ENCODE measurements at places on chromosomes 11 and 22.

DNA sequence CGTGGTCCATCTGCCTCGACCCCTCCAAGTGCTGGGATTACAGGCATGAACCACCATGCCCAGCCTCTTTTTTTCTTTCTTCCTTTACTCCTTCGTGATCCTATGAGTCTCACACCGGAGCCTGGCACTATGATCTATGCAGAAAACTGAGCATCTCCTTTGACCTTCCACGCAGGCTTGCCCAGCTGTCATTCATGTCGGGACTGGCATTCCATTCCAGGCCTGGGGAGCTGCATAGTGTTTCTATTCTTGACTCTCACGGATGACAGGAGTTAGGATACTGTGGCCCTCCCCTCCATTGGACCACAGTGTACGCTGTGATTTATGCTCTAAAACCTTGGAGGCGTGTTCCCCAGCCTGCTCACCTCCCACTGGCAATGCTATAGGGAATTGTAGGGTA, 611.8 kb downstream of the BRD1 start:
- DNase-seq = no peak

GRCh38 chr11:60242740-60243239, at the start of gene MS4A4E:
Gene MS4A4E (minus strand): TSS chr11:60243137. CDS start chr11:60230055, 13,082 bp downstream.
- DNase-seq = no peak

DNA sequence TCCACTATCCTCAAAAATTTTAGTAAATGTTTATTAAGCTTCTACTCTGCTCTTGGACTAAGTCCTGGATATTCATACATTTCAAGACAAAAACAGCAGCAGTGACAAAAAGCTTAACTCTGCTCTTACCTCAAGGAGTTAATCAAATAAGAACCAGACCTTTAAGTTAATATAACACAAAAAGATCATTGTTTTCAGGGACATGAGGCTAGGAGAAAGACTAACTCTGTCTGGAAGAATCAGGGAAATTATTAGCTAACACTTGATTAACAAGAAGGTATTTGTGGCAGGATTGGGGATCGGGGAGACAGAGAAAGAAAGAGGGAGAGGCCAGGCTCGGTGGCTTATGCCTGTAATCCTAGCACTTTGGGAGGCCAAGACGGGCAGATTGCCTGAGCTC, 74.4 kb downstream of the PPP2R1B start:
- DNase-seq = no peak

DNA sequence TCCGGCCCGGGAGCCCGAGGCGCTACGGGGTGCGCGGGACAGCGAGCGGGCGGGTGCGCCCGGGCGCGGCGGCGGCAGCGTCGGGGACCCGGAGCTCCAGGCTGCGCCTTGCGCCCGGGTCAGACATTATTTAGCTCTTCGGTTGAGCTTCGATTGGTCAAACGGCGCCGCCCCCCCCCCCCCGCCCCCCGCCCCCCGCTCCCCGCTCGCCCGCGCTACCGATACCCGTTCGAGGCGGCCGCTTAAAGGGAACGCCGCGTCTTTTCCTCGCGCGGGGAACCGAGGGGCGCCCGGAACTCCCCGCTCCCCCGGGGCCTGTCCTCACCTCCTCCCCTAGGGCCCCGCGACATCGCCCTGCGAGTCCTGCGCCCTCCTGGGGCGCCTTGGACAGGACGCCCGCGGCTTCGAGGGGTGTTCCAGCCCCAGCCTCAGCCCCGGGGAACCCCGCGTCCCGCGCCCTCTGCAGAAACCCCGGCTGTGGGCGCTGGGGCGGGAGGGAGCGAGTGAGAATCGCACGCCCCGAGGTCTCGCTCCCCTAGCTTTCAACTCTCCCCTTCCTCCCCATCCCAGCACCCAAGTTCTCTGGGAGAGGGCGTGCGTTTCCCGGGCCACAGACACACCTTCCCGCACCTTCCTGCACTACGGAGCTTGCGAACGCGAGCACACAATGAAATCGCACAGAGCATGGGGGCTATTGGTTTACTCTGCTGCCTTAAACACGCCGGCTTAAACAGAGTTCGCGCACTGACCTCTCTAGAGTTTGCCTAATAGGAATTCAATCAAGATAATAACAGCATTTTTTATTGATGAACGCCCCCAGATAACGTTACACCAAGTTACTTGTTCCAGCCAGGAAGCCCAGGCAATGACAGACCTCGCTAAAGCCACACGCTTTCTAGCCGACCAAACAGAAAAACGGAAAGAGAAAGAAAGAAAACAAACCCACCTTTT, at the start of gene BDNF:
Gene BDNF, minus strand, starts transcription at position 105 of the 951 bp plus-strand sequence. CDS start 41,891 bp downstream, outside the sequence.
- DNase-seq = no peak

DNA sequence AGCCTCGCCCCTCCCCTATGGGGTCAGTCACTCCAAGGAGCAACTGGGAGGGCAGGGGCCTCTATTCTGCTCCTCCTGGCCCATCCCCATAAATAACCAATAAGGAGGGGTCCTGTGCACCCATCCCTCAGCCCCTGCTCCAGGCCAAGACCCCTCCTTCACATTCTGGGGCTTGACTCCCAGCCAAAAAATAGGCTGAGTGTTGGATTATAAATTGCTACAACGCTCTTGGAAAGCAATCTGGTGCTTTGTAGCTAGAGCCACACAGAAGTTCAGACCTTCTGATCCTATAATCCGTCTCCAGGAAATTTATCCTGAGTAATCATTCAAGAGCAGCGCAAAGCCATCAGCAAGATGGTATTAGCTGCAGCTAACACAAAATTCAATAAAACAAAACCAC, 42.5 kb downstream of the ABCC8 start:
- no peak for DNase-seq

- DNase-seq = no peak
Observed at GRCh38 chr11:43983221-43983810, 40.9 kb downstream of the C11orf96 start.

DNA sequence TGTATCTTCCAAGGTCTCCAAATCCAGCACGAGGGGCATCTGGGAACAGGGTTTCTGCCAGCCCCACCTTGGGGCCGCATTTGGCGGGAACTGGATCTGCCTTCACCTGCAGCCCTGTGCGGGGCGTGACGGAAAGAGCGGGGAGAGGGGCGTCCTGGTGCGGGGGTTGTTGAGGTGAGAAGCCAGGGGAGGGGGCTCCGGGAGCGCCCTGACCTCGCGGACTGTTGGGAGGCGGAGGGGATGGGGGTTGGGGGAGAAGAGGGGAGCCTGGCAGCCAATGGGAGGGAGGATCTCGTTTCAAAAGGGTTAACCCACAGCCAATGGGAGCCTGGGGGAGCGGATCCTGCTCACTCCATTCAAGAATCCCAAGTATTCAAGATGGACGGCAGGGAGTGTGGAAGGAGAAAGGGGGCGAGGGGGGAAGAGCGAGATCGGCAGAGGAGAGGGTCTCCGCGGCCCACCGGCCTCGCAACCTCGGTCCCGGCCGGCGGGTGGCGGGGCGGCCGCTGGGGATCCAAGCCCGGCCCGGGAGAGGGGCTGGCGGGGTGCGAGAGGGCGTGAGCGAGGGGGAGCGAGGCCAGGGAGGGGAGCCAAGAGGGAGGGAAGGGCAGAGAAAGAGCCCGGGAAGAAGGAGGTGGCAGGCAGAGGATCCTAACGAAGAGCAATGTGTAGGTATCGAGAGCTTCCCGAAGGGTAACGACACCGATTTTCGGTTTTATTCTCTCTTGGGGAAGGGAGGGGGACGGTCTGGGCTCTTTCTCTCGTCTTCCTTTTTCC, 11.5 kb downstream of the YPEL4 start:
- no peak for DNase-seq

GRCh38 chr11:125496529-125496857, 428 bp upstream of the FEZ1 start:
- DNase-seq = no peak

DNA sequence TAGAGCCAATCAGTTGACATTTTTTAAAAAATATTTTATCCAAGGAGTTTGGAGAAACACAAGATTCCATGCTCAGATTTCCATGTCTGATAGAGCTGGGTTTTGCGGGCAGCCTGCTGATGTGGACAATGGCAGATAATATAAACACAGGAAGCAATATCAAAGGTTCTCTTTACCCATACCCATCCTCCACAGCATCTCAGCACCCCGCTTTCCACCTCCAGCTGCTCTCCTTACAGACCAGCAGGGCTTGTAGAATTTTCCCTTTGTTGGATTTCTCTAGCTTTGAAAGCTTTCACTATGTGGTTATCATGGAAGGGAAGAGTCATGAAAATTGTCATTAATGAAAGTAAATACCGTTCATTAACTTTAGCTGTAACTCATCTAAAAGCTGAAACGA, 746.4 kb downstream of the OPCML start:
- DNase-seq = no peak

- no peak for DNase-seq
Observed at GRCh38 chr22:38320605-38321402, 3.6 kb upstream of the CSNK1E start.

- DNase-seq = no peak
Observed at GRCh38 chr22:27466229-27466628, 335.3 kb downstream of the MN1 start.

DNA sequence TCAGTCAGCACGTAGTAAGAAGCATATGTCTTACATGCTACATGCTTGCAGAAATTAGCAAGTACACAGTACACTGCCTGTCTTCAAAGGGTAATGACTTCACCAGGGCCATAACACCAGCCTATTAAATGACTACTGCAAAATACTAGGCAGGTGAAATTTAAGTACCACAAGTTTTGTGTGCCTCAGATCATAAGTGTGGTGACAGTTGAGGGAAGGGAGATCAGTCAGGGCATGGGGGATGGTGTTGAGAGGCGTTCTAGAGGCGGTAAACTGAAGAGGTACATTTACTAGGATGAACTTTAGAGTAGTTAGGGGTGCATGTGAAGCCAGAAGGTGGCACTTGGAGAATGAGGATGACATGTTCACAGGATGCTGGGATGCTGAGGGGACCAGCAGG, 22.0 kb downstream of the AMOTL1 start:
- no peak for DNase-seq

GRCh38 chr11:64768300-64768694, 8.5 kb upstream of the PYGM start:
- DNase-seq = no peak

- no peak for DNase-seq
Observed at GRCh38 chr11:95516786-95517185, 272.8 kb downstream of the FAM76B start.

DNA sequence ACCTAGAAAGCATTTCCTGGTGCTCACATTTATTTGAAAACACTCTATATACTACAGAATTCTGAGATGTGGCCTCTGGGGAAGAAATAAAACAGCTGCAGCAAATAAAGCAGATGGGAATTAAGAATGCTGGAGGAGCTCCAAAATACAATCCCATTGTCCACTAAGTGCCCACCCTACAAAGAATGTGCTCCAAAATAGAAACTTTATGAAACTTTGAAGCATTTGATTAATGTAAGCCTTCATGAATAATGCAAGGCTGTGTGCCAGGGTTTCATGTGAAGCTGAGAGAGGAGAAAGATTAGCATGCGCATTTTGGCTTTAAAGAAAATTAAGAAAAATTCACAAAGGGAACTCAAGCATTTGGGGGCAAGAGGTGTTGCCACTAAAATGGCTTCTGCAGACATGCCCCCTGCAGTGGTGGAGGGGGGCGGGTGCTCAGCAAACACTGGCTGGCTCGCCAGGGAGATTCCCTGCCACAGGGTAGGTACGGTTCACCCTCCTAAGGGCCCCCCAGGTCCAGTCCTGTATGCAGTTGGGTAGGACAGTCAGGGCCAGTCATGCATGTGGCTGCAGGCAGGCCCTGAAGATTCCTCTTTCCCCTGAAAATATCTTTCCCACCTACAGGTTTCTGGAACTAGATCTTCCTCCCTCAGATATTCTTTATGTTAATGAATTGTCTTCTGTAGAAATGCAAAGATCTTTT, 46.6 kb upstream of the RCN1 start:
- DNase-seq = no peak

- DNase-seq = peak; percentile 36
Observed at GRCh38 chr11:72831521-72832300, 17.5 kb downstream of the ATG16L2 start.

GRCh38 chr11:116037861-116038260, 533.6 kb upstream of the CADM1 start:
- no peak for DNase-seq

DNA sequence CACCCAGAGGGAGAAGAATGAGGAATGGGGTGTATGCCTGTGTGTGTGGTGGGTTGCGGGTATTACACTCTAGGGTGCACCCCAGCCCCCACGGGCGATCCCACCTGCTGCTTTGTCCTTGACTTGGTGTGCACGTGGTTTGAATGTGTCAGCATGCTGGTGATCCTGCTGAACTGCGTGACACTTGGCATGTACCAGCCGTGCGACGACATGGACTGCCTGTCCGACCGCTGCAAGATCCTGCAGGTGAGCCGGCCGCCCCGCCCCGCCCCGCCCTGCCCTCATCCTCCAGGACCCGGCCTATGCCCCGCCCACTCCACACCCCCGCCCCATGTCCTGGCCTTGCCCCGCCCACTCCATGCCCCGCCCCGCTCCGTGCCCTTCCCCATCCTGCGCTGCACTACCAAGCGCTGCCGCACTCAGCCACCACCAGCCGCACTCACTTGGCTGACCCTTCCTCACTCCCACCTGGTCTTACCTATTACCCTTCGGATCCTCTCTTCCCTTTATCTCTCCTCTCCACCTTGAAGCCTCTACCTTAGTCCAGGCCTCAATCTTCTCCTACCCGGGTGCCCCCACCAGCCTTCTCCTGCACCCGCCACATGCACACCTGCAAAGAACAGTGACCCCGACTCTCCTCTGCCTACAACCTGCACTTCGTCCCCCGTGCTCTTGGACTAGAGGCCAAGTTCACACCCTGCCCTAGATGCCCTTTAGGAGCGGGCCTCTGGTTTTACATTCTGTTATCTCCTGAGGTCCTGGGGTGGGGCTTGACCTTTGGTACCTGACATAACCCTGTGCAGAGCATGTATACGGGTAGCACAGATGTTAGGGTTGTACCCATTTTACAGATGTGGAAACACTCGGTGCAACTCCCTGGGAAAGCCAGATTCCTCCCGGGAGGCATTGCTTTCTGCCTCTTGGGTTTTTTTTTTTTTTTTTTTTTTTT, 27.7 kb downstream of the CACNA1I start:
- peak; percentile 44 for DNase-seq

GRCh38 chr11:76978818-76979217, 55.4 kb upstream of the B3GNT6 start:
- DNase-seq = no peak

GRCh38 chr11:1470681-1471611, 15.6 kb downstream of the MOB2 start:
- no peak for DNase-seq

DNA sequence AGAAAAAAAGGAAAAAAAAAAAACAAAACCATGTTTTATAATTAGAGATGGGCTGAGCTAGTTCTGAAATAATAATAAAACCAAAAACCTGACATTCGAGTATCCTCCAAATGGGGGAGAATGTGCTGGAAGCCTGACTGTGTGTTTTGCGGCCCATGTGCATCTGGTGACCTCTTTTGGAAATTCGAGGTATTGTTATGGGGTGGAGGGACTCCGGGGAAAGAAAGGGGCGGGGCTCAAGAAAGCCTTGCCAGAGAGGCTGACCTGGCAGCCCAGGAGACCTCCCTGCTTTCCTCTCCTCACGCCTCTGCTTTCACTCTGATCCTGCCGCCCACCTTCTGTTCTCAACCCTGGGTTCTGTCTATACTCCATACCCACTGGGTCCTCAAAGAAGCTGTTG, 72.9 kb downstream of the CTTN start:
- DNase-seq = no peak

DNA sequence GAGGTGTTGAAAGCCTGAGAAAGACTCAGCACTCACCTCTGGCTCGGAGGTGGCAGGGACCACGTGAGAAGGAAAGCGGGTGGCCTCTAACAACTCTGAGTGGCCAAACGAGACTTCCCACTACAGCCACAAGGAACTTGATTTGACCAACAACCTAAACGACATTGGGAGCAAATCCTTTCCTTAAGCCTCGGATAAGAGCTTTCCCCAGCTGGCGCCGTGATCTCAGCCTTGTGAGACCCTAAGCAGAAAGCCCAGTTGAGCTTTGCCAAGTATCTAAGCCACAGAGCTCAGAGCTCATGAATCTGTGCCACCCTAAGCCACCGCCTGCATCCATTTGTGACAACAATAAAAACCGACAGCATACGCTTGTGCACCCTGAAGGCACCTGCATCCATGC, 636.0 kb downstream of the TBC1D22A start:
- no peak for DNase-seq

All from stimulated activated CD4-positive, alpha-beta T cell treated with anti-CD3 and anti-CD28 coated beads, TNF-alpha, amount 100 ng/mL, for 4 hours (primary cell).